Activated CD4-positive, alpha-beta T cell treated with anti-CD3 and anti-CD28 coated beads, Interleukin-2, amount 50 U/mL, for 16 hours (primary cell): ENCODE measurements at places on chromosomes 7 and 10.
A peak's percentile ranks its signal among the peaks of the same experiment; 100 is the strongest.

DNA sequence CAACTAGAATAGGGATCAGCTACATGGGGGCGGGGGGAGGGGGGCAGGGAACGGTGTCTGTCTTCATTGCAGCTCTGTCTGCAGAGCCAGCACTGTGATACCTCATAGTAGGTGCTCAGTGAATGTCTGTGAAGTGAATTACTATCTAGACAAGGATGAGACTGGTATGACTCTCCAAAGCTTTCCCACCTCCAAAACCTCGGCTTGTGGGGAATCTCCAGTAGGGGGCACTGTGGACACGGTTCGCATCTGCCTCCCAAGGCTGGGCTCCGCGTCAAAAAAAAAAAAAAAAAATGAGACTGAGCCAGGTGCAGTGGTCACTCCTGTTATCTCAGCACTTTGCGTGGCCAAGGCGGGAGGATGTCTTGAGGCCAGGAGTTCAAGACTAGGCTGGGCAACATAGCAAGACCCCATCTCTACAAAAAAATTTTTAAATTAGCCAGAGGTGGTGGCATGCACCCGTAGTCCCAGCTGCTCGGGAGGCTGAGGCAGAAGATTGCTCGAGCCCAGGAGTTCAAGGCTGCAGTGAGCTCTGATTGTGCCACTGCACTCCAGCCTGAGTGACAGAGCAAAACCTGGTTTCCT, 9.6 kb downstream of the TRIM56 start:
- DNase-seq: peak; percentile 44

DNA sequence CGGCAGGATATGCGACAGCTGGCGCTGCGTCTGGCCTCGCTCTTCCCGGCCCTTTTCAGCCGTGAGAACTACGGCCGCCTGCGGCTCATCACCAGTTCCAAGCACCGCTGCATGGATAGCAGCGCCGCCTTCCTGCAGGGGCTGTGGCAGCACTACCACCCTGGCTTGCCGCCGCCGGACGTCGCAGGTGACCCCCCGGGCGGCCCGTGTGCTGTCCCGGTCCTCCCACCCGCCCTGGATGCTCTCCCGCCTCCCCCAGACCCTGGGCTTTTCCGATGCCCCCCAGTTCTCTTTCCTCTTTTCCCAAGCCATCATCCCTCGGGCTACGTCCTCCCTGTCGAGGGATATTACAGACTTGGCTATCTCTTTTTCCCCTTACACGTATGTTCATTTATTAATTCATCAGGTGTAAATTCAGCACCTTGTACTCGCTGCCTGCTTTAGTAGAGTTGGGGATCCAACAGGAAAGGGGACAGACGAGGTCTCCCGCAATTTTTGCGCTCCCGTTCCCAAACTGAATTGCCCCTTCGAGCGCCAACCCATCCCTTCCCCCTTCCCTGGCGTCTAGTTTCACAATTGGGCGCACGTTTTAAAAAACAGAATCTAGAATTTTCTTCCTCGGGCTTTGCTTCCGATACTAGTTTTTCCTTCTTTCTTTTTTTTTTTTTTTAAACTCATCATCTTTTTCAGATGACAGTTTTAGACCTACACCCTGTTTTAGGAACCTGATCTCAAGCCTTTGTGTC, 846 bp downstream of the MINPP1 start:
- DNase-seq: peak; percentile 45

- DNase-seq: no peak
Measured at GRCh38 chr10:10462151-10462941, 555.3 kb upstream of the CELF2 start.

DNA sequence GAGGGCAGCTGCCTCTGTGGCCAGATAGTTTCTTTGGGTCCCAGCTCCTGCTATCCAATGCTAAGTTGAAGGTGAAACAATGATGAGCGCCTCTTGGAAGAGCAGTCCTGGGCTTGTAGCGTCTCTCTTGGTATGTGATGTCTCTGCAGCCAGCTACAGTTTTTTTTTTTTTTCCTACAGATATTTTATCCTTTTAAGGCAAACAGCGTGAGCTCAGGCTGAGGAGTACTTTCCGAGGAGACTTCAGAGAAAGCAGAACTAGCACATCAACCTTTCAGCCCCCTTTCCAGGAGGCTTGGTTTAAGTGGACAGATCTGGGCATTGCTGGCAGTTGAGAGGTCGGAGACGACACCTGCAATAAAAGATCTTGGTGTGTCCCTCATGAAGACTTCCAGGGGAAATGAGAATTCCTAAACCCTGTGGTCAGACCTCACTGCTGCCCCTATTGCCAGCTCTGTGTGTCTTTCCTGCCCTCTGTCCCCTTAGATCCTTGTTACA, 9.1 kb downstream of the PRKG1 start:
- DNase-seq: no peak

GRCh38 chr7:156725073-156725472, 84.5 kb downstream of the RNF32 start:
- no peak for DNase-seq

- no peak for DNase-seq
Measured at GRCh38 chr7:3082831-3083230, 39.2 kb upstream of the CARD11 start.

GRCh38 chr10:34190580-34190979, 624.5 kb downstream of the PARD3 start:
- DNase-seq: no peak

- no peak for DNase-seq
Measured at GRCh38 chr7:33504266-33504665, 374.9 kb downstream of the BBS9 start.

- DNase-seq: no peak
Measured at GRCh38 chr7:133401225-133401624, 148.3 kb downstream of the EXOC4 start.

DNA sequence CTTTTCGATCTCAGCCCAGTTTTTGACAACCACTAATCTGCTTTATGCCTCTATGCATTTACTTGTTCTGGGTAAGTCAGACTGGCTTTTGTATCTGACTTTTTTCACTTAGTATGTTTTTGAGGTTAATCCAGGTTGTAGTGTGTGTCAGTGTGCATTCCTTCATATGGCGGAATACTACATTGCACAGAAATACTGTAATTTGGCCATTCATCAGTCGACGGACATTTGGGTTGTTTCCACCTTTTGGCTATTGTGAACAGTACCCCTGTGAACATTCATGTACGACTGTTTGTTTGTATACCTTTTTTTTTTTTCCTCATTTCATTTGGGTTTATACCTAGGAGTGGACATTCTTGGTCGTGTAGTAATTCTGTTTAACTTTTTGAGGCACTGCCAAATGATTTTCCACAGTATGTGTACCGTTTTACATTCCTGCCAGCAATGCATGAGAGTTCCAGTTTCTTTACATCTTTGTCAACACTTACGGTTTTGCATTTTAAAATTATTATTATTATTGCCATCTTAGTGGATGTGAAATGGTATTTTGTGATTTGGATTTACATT, 57.4 kb downstream of the MKLN1 start:
- no peak for DNase-seq

- DNase-seq: no peak
Measured at GRCh38 chr10:104288355-104288754, 19.4 kb downstream of the GSTO2 start.

DNA sequence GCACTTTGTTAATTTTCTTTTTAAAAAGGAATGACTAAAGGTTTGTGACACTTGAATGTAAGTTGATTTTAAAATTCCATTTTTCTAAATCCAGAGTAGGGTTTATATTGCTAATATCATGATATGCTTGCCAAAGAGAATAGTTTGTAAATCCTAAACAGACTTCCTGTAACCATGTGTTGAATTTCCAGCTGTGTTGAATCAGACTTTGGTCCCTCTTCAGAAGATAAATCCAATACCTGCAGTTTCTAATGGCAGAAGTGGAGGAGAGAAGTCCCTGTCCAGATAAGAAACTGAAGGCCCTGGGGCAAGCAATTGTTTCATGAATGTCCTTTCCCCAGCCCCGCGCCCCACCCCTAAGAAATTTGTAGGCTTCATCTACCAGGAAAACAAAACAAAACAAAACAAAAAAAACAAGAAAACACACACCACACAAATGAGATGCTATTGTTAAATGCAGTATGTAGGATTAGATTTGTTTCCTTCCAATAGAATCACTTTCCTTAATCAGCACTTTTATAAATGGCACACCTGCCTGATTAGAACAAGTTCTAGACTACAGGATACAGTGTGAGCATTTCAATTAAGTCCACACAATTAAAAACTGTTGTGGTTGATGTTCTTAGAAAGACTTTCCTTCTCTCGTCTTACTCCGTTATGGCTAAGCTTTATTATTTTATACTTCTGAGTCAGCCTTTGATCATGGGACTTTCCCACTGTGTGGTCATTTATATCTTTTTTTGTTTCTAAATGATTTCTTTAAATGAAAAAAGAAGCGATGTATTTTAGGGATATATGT, 122.8 kb downstream of the KAT6B start:
- DNase-seq: peak; percentile 20

DNA sequence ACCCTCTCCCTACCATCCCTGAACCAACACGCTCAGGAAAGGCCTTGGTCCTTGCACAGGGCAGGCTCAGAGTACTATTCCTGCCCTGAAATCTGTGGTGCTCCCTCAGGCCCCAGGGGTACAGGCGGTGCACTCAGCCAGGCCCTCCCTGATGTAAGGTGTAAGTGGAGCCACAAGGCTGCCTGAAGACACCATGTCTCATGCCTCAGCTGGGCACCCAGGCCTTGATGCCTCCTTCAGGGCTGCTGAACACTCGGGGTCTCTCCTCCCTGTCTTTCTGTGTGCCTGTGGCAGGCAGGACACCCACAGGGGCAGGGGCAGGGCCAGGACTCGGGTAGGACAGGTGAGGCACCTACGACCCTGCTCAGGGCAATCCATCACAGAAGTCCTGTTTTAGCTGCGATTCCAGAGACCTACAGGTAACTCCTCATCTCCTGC, 22.9 kb upstream of the ANTXRL start:
- DNase-seq: no peak

DNA sequence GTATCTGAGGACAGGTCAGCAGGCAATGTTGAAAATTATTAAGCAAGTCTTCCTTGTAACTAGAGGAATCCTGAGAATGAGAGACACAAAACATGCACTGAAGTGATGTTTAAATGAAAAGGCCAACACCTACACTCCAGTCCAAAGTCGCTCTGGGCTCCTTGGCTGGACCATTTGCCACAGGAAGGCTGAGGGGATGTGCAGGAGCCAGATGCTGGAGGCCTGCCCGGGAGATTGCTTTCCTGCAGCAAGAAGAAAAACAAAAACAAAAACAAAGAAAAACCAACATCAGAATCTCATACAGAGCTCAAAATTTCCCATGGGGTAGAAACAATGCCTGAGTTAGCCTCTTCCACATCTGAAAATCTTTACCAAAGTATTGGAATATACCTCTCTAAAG, 157.0 kb downstream of the DGKI start:
- no peak for DNase-seq

- no peak for DNase-seq
Measured at GRCh38 chr10:12403119-12403518, 53.8 kb downstream of the CAMK1D start.

DNA sequence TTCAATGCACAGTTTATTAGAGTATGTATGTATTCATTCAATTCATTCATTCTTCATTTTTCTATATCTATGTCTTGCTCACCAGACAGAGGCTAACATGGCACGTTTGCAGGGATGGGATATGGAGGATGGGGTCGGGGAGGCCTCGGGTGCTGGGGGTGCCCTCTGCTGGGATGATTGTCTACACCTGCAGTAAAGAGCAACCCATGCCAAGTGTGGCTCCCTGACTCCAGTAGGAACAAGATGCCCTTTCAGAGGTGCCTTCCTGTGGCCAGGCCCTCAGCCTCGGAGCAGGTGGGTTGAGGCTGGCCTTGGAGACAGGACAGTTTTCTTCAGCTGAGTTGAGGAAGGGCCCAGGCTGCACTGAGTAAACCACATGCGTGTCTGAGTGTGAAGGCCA, 157.2 kb downstream of the SH2D4B start:
- no peak for DNase-seq

GRCh38 chr7:38308140-38308539, 34.7 kb upstream of the TARP start:
- DNase-seq: no peak

GRCh38 chr10:74027702-74028101, 29.8 kb downstream of the VCL start:
- DNase-seq: no peak

GRCh38 chr10:73889014-73889413, 14.7 kb upstream of the CAMK2G start:
- peak; percentile 45 for DNase-seq

GRCh38 chr10:44924261-44925040, 13.3 kb downstream of the TMEM72 start:
- no peak for DNase-seq

- DNase-seq: no peak
Measured at GRCh38 chr7:133309333-133309732, 56.5 kb downstream of the EXOC4 start.

GRCh38 chr7:146781352-146782116, 664.9 kb downstream of the CNTNAP2 start:
- no peak for DNase-seq

DNA sequence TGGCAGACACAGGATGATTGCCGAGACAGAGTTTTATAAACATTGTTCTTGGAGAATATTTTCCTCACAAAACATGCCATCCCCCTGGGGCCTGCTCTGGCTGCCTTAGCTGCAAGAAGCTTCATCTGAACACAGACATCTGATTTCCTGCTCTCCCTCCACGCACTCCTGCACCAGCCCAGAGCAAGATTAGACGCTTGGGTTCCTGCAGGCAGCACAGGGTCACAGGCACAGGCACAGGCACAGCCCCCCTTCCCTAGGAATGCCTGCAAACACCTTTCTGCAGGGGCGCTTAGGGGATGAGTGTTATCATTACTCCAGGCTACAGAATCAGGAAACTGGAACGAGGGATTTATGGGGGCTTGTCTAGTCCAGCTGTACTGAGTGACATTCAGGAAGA, 450.3 kb downstream of the GRID1 start:
- no peak for DNase-seq

- no peak for DNase-seq
Measured at GRCh38 chr7:1810961-1811849, 141.1 kb downstream of the ELFN1 start.

DNA sequence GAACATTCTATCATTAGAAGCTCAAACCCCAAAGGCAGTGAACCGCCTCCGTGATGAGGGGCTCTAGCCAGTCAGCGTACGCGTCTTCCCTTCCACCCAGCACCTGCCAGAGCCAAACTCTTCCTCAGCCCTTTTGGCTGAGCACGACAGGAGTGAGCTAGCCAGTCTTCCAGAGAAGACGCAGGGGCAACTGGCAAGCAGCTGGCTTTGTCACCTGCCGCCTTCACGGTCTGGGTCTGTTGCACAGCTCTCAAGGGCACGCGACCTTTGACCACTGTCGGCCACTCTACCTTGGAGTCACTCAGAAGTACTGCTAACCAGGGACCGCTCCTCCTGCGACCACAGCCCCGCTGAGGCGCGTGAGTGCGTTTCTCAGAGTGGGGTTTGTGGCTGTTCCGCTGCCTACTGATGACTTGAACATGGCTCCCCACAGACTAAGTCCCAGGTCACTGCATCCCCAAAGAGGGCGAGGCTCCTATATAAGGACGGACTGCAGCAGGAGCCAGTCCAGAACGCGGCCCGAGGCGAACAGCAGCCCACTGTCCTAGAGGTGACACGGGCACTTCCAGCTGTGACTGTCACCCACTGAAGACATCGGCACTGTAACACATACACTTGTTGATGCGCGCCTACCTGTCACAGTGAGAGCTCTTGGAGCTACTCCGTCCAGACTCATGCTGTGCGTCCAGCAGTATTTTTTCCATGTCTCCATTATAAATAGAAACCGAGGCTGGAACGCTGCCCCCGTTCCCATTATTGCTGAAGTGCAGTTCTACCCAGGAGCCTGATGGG, 8.4 kb downstream of the BNIP3 start:
- no peak for DNase-seq
